Lower leg skin (tissue), 4 donors: ENCODE measurements at places on chromosomes 4 and X. TPM values are rescaled to one million over a fixed set of nuclear protein-coding genes. Genes with fewer than 3 reads are reported as not detected.

MAGEB6 gene
- not detected for total RNA-seq

DNA sequence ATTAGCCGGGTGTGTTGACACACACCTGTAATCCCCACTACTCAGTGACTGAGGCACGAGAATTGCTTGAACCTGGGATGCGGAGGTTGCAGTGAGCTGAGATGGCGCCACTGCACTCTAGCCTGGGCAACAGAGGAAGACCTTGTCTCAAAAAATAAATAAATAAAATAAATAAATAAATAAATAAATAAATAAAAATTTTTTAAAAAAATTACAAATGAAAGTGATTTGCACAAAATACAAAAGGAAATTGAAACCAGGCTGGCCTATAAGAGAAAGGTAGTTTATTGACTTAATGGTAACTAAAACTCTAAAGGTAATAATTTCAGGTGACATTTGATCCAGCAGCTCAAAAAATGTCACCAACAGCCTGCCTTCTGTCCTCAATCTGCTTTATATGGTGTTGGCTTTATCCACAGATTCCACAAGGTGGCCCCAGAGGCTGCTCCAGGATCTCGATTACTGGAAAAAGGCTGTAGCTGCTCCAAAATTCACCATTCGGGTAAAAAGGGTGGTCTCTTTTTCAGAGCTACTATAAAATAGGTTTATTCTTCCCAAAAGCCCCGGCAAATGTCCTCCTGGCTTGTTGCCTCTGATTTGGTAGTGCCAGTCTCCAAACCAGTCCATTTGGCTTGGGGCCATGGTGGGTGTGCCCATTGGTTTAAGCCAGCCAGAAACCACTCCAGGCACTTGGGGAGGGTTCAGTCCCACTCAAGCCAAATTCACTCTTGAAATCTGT is 61.4 kb upstream of the TRIM2 start:
- peak; percentile 91 for DNase-seq

DNA sequence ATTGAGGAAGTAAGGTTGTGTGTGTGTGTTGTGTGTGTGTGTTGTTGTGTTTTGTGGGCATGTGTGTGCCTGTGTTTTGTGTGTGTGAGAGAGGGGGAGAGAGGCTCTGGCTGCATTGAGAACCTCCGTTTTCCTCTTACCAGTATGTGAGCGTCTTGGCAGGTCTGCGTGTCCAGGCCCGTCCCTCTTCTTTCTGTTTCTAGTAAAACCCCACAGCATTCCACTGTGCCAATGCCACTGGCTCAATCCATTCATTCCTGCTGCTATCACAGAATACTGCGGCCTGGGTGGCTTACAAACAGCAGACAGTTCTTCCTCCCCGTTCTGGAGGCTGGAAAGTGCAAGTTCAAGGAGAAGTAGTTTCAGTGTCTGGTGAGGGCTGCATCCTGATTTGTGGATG is 15.5 kb upstream of the HTRA3 start:
- no peak for DNase-seq

GRCh38 chr4:155666344-155667221 is at the start of gene GUCY1A1:
Gene GUCY1A1, plus strand, starts transcription at chr4:155666848. Its CDS starts 30,020 bp downstream, at chr4:155696868.
- no peak for DNase-seq

DNA sequence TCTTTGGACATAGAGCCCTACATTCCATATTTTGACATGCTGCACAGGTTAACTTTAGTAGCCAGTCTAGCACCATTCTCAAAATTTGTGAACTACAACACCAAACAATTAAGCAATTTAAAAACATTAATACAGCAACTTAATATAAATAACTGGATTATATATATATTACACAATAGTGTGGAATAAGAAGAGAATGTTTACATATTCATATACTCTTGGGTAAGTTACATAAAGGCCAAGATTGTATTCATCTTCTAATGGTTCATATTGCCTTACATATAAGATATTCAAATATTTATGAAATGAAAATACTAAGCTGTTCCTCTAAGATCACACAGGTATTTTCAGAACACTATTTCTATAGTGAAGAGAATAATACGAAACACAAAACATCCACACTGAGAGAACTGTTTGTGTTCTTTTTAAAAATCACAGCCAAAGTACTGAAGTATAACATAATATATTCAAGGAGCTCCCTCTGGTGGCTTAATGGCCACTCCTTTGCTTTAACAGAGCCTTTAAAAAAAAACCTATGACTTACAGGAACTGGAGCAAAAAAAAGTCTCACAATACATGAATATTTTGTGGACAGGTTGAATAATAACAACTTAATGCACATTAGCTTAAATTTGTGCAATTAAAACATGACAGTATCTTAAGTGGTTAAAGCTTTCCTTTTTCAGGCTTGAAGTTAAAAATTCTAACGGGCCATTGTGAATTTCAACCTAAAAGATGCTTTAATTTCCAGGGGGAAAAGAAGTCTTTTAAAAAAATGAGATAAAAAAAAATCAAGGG is 46.2 kb downstream of the NEK1 start:
- peak; percentile 28 for DNase-seq

- DNase-seq: no peak
These were observed 1.1 kb upstream of the ARMCX4 start for GRCh38 chrX:101484135-101484534.

GRCh38 chr4:189815404-189816192 is 125.1 kb upstream of the FRG1 start:
- DNase-seq: no peak

DNA sequence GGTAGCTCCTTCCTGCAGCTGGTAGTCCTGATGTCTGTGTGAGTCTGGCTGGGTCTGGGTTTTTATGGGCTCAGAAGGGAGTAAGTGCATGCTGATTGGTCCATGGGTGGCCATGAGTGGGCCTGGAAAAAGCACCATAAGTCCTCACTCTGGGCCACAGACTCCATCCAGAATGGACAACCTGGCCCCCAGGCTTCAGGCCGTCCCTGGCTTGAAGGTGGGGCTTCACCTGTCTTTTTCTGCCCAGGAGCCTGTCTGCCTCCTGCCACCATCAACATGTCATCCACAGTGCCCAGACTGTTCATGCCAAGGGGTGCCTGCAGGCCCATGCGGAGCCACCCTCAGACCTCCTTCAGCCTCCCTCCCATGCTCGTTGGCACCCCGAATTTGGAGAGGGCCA is 620.0 kb downstream of the RAPGEF2 start:
- DNase-seq: no peak
